ENCODE measurements at places on chromosomes 4 and X.

GRCh38 chr4:20589436-20589835 is 110.8 kb upstream of the PACRGL start:
- no peak for DNase-seq

- DNase-seq, result no peak
Observed at GRCh38 chr4:134624365-134624764, 422.8 kb upstream of the PABPC4L start.

DNA sequence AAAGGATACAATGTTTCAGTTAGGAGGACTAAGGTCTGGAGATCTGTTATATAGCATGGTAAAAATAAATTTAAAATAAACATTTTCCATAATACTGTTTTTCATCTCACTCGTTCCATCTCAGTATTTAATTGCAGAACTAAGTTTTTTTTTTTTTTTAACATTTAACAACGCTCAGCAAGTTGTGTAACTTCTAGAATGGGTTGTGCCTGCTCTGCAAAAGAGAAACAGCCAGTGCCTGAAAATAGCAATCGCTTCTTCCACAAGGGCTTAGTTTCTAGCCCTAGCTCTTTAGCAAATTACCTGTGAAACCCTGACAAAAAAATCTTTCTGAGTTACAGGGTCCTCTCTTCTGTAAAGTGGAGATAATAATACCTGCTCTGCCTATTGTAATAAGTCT is 41.9 kb downstream of the CNGA1 start:
- DNase-seq, result no peak

DNA sequence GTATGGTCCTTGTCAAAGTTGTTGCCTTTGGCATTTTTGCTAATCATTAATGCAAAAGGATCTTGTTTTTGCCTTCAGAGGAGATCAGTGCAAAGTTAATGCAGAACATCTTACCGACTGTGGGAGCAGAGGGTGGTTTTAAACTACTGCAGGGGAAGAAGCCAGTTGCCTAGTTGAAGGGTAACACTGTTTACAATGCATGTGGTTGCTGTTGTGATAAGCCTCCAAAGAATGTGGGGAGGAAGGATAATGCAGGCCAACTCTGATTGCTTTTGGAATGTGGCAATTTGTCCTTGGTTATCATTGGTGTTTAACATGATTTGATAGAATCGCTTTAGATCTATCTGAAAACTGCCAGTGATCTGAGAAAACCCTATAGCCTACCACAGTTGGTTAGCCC is 204.3 kb upstream of the TLL1 start:
- no peak for DNase-seq

DNA sequence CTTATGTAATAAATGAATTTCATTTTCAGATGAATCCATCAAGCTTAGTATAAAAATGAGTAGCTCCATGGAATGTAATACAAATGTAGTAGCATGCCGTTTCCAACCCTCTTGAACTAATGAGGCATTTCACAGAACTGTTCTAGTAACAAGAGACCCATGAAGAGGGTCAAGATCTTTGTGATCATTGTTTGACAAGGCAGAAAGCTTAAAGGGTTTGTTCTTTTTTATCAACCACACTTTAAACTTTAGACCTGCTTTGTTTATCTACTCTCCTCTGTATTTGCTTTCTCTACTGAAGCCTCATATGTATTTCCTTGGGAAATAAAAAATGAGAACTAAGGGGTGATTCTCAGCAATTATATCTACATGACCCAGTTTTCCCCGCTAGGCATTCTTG is 513.9 kb downstream of the ARAP2 start:
- no peak for DNase-seq

GRCh38 chr4:77044461-77045150 is 31.2 kb downstream of the CCNI start:
- peak; percentile 55 for DNase-seq

GRCh38 chr4:84623661-84624060 is 40.7 kb downstream of the CDS1 start:
- DNase-seq, result no peak

DNA sequence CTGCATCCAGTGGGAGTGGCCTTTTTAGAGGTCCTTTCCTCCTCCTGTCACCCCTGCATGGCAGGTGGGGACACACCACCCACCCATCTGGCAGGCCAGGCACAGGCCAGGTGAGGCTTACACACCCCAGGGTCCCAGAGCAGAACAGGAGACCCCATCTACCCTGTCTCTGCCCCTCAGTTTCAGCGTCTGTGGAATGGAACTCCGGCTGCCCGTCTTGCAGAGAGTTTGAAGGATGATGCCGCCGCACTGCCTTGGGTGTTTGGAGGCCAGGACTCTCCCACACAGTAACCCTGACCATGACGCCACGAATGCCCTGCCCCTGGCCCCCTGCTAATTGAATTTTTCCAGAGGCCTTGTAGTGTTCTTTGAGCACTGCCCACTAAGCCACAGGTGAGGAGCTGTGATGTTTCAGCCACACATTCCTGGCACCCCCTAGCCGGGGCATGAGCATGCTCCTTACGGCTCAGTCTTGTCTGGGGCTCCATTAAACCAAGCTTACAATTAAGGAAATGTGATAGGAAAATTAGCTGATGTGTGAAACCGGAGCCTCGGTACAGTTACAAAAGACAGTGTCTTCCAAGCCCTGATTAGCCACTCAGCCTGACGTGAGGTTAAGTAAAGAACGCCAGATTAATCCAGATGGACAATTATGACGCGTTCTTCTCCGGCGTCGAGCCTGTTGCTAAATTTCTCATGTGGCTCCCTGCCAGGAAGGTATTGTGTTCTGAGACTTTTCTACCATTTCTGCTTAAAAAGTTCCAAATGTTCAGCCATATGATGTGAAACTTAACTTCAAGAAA is 39.3 kb downstream of the HMX1 start:
- no peak for DNase-seq

DNA sequence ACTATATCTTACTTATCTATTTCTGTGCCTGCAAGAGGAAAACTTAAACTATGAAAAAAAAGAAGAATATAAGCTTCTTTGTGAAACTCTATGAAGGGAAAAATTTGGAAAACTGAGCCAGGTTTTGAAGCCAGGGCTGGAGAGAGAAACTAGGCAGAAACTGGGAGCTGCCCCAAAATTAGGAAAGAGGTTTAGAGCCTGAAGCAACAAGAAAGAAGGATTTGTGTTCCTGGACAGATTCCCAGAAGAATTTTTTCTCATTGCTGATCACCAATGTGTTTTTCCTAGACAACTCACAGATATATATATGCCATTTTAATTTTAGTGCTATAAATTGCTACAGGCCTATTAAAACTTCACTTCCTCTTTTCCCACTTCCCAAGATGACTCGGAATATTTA is 245.0 kb upstream of the GEMIN8 start:
- DNase-seq, result peak; percentile 2

GRCh38 chr4:99950913-99951254 is 809 bp upstream of the H2AZ1 start:
- DNase-seq, result no peak

- DNase-seq, result no peak
Observed at GRCh38 chr4:112858751-112859150, 190.7 kb upstream of the ANK2 start.

- no peak for DNase-seq
Observed at GRCh38 chrX:13087322-13088155, 43.1 kb upstream of the FAM9C start.

GRCh38 chrX:19555683-19556082 is 40.4 kb upstream of the MAP3K15 start:
- no peak for DNase-seq

GRCh38 chr4:78213218-78213617 is 156.1 kb downstream of the FRAS1 start:
- no peak for DNase-seq

DNA sequence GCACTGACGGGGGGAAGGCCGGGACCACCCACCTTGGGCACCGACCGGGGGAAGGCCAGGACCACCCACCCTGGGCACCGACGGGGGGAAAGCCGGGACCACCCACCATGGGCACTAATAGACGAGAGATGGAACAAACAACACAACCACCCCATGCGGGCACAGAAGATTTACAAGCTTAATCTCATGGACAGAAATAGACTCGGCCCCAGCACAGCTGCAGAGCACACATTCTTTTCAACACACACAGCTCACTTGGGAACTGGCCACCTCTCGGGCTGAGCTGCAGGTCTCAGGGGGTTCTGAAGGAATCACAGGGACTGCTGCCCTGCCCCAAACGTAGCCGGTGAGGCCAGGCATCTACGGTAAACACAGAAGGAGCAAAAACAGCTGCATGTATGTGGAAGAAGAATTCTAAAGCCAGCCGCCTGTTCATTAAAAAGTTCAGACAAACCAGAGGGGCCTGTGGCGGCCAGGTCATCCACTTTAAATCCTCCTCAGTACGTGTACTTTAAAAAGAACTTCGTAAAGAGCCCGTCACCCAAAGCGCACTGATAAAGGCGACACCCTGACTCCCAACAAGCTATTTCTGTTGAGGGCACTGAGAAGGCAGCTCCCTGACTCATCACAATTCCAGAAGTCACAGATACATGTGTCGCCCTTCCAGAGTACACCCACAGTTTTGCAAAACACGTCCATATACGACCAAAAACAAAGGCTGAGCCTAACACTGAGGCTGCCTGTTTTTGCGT is 17.7 kb downstream of the PPP2R3B start:
- DNase-seq, result peak; percentile 19

GRCh38 chr4:147096667-147097604 is 151.3 kb upstream of the TTC29 start:
- peak; percentile 68 for DNase-seq
